ENCODE measurements at places on chromosomes 5 and 9. TPM values are rescaled to one million over a fixed set of nuclear protein-coding genes. Genes with fewer than 3 reads are reported as not detected.
A peak's percentile ranks its signal among the peaks of the same experiment; 100 is the strongest.

KCNN2 gene
- polyA plus RNA-seq, result 0.57 TPM

BHMT2 gene
- polyA plus RNA-seq, result 1.9 TPM

GRCh38 chr9:95460518-95461164 is 56.1 kb downstream of the PTCH1 start:
- H3K4me3 ChIP-seq, result no peak overlapping the region
- peaks cover 9% of the 10 kb centered on the region for H3K4me1 ChIP-seq
- H3K36me3 ChIP-seq, result no peaks in the 10 kb centered on the region
- DNase-seq, result no peak
- no peaks in the 10 kb centered on the region for H3K27me3 ChIP-seq
- no peak overlapping the region for H3K27ac ChIP-seq

GRCh38 chr9:129632460-129632859 is 6.5 kb downstream of the NTMT1 start:
- no peak for DNase-seq
- H3K27me3 ChIP-seq, result no peaks in the 10 kb centered on the region
- H3K4me1 ChIP-seq, result peaks cover 48% of the 10 kb centered on the region
- no peak overlapping the region for H3K27ac ChIP-seq
- peaks cover 8% of the 10 kb centered on the region for H3K36me3 ChIP-seq

DNA sequence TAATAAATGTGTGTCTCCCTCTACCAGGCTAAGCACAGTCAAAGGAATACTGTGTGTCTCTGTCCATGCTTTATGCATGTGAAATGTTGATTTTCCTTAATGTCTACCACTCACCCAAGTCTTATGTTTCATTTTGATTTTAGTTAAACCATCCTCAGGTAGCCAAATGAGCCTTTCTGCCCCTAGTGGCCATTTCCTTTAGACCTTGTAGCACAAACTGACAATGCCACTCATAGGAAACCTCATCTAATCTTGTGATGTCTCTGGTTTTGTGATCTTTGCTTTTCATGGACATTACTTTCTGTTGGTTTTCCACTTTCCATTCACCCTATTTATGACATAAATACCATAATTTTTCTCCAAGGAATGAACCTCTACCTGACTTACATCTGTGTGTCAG is 820.8 kb downstream of the MAT2B start:
- no peak overlapping the region for H3K4me3 ChIP-seq
- H3K36me3 ChIP-seq, result no peaks in the 10 kb centered on the region
- no peaks in the 10 kb centered on the region for H3K4me1 ChIP-seq
- no peak overlapping the region for H3K27ac ChIP-seq
- H3K27me3 ChIP-seq, result no peaks in the 10 kb centered on the region
- DNase-seq, result no peak

- H3K36me3 ChIP-seq, result no peaks in the 10 kb centered on the region
- H3K27ac ChIP-seq, result no peak overlapping the region
- peaks cover 24% of the 10 kb centered on the region for H3K4me1 ChIP-seq
These were observed 78.7 kb downstream of the NRG2 start for GRCh38 chr5:139964266-139964993.

- H3K36me3 ChIP-seq, result no peaks in the 10 kb centered on the region
- H3K4me1 ChIP-seq, result peaks cover 4% of the 10 kb centered on the region
- no peak overlapping the region for H3K4me3 ChIP-seq
- DNase-seq, result peak; percentile 61
These were observed 10.6 kb upstream of the NR3C1 start for GRCh38 chr5:143413958-143414669.
